Activated T-cell treated with anti-CD3 and anti-CD28 coated beads, Interleukin-2, amount 50 U/mL, for 4 hours (primary cell): ENCODE measurements at places on chromosomes 12 and 14.

GRCh38 chr14:95679998-95680735 lies 6.1 kb upstream of the TCL1B start:
- no peak for DNase-seq

- peak; percentile 77 for DNase-seq
Measured at GRCh38 chr12:31959161-31959700, at the start of gene RESF1. Gene RESF1 (plus strand): TSS chr12:31959415. CDS start chr12:31980956, 21,541 bp downstream.

GRCh38 chr12:99110868-99111267 lies 465.8 kb downstream of the APAF1 start:
- no peak for DNase-seq

DNA sequence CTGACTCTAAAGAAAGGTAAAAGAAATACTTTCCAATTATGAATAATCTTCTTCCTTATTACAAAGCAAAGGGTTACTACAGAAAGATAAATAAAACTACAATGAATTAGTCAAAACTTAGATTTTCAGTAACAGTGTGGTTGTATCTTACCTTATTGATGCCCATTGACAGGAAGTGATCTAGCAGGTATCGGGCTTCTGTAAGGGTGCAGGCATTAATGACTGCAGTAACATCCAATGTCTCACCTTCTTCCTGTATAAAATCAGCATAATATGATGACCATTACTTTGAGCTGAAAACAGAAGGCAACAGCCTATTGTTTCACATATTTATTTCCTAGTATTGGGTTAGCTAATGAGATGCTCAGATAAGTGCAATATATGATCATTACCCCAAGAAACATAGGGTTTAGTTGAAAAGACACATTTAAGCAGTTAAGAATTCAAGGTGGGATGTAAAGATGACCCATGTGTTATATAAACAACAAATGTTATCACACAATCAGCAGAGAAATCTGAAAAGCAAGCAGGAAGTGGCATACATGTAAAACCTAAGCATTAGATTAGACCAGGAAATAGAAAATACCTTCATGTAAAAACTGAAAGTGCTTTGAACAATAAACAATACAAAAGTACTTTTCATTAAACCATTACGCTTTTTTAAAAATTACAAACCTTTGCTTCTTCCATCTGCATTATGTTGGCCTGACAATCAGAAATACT lies 111.2 kb downstream of the KIF21A start:
- DNase-seq, result no peak

DNA sequence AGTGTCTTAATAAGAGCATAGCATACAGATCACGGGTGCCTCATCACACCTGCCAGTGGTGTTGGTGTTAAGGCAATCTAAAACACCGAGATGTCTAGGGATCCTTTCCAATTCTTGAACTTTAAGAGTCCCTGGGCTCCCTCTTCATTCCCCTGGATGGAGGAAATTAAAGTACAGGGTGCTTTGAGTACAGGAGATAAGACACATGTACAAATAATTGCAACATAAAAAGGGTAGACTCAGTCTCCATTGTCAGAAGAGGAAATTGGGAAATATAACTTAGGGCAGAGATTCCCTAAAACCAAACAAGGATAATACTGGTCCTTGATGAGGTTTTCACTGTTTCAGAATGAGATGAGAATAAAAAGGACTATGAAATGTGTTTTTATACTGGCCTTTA lies 34.9 kb downstream of the SCFD1 start:
- no peak for DNase-seq

- DNase-seq, result no peak
Measured at GRCh38 chr14:105138551-105139111, 29.9 kb downstream of the JAG2 start.

DNA sequence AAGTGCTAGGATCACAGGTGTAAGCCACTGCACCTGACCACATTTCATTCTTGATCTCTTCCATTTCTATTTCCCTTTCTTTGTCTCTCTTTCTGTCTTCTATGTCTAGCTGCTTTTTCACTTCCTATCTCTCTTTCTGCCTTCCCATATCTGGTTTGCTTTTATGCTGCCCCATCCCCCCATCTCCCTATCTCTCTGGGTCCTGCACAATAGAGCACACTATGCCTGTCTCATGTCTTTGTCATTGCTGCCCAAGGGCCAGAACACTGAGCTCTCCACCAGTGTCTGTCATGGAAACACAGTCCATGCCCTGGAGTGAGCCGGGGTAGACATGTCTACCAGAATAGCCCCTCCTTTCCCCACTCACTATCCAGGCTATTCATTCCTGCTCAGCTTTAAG lies 12.3 kb upstream of the RARG start:
- DNase-seq, result no peak

DNA sequence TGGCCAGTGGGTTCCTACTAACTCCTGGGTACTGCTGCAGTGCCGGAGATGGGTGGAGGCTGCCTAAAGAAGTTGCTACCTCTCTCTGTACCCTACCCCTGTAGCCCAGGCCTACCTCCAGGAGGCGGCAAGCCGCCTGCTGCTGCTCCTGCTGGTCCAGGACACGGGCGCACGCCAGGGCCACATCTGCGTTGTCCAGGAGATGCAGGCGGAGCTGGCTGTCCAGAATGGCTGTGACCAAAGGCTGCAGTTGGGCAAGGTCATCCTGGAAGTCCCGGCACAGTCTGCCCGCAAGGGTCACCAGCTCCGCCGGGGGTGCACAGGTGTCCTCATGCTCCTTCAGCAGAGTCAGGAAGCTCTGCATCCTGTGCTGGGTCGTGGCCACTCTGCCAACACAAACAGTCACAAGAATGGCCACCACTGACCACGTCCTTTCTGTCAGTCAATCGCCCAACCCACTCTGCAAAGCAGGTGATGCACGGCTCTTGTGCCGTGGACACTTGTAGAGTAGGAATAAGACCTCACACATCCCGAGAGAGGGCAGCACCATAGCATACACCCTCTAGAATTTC lies 1.6 kb downstream of the ANHX start:
- no peak for DNase-seq

DNA sequence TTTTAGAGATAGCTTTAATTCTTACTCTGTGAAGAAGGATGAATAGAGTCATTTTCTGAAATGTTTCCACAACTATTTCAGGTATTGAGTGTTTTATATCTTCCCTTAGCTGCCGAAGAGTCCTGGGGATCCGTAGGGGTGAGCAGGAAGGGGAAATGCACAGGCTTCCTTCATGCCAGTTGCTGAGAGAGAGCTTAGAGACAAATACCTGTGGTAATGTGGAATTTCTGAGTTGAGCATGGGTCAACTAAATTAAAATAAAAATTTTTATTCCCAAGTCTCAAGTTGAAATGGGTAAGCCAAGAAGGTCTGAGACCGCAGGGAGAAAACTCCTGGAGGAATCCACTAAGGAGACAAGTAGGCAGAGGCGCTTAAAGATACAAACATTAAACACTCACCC lies 185.7 kb downstream of the DAD1 start:
- DNase-seq, result no peak

DNA sequence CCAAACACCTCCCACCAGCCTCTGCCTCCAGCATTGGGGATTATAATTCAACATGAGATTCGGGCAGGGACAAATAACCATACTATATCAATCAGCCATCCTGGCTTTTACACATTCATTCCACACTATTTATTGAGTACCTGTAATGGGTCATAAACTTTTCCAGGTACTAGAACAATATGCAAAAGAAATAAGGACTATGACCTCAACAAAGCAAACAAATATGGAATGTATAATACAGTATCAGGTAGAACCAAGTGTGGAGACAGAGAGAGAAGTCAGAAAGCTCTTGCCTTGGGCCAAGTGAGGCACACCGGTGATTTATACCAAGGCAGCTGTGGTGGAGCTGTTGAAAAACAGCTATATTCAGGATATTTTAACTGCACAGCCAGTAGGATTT lies 116.3 kb downstream of the TSPAN8 start:
- no peak for DNase-seq

GRCh38 chr14:93137864-93138263 lies 22.1 kb upstream of the ITPK1 start:
- DNase-seq, result no peak

DNA sequence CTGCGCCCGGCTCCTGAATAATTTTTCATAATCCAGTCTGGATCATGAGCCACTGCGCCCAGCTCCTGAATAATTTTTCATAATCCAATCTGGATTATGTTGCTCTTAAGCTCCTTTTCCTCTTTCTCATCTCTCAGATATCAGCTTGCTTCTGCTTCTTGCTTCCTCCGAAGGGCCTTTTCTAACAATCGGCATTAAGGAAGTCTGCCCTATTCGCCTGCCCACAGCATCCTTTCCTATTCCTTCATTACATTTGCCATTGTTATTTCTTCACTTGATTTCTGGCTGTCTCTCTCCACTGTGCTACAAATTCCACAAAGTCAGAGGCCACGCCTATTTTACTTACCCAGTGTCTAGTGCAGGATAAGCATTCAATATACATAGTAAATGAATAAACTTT lies 83.5 kb downstream of the TTC7B start:
- no peak for DNase-seq

DNA sequence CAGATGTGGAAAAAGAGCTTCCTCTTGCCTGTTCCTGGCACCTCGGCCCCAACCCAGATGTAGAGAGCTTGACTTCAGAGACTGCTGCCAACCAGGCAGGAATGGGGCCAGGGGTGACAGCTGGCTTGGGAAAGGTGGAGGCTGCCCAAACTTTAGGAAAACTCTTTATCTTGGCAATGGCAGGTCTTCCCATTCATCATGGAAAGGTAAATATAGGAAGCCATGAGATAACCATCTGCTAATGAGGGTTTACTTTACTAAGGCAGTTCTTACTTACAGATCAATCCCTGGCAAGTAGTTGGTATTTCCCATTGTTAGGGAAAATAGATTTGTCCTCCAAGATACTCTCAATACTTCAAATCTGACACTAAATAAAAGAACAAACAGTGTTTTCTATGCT lies 143.1 kb upstream of the NUDT4 start:
- no peak for DNase-seq

DNA sequence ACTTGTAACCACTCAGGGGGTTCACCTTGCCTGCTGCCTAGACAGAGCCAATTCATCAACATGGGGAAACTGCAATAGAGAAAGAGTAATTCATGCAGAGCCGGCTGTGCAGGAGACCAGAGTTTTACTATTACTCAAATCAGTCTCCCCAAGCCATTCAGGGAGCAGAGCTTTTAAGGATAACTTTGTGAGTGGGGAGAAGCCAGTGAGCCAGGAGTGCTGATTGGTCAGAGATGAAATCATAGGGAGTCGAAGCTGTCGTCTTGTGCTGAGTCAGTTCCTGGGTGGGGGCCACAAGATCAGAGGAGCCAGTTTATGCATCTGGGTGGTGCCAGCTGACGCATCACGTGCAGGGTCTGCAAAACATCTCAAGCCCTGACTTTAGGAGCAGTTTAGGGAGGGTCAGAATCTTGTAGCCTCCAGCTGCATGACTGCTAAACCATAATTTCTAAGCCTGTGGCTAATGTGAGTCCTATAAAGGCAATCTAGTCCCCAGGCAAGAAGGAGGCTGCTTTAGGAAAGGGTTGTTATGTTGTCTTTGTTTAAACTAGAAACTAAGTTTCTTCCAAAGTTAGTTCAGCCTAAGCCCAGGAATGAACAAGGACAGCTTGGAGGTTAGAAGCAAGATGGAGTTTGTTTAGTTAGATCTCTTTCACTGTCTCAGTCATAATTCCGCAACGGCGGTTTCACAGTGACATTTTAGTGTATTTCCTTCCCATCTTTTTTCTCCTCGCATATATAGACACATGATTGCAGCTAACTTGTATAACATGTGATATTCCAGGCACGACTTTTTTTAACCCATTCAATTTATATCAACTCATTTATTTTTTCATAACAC lies 68.9 kb upstream of the NCOR2 start:
- peak; percentile 40 for DNase-seq

DNA sequence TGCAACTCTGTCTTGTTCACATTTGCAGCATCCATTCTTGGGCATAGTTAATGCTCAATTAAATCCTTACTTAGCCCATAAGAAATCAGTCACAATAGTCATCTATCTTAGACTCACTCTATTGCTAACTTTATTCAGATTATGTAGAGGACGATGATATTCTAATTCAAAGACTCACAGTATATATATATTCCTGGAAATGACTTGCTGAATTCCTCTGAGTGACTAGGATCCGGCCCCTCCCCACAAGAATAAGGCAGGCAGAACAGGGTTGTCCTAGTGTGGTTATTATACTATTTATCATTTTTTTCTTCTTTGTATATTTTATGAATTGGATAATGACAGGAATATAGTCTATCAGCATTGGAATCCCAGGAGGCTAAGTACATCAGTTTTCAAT lies 275.1 kb downstream of the TMTC2 start:
- DNase-seq, result no peak

- DNase-seq, result no peak
Measured at GRCh38 chr12:45853550-45853949, 124.0 kb downstream of the ARID2 start.

GRCh38 chr12:51867796-51868428 lies 19.4 kb upstream of the FIGNL2 start:
- no peak for DNase-seq

- no peak for DNase-seq
Measured at GRCh38 chr12:115638733-115639647, 638.5 kb downstream of the MED13L start.

DNA sequence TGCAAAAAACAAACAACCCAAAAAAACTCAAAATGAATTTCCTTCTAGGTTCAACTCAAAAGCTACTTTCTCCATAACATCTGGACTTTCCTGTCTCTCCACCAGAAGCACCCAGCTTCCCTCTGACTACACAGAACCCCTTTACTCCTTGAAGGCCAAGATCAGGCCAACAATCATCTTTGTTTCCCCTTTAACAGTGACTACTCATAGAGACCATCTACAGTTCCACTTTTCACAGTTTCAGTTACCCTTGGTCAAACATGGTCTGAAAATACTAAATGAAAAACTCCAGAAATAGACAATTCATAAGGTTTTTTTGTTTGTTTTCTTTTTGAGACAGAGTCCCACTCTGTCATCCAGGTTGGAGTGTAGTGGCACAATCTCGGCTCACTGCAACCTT lies 11.8 kb downstream of the GCH1 start:
- DNase-seq, result no peak

- DNase-seq, result no peak
Measured at GRCh38 chr14:71289536-71289935, 382.3 kb downstream of the PCNX1 start.

- DNase-seq, result no peak
Measured at GRCh38 chr14:49286257-49286983, 299.8 kb downstream of the RPS29 start.

DNA sequence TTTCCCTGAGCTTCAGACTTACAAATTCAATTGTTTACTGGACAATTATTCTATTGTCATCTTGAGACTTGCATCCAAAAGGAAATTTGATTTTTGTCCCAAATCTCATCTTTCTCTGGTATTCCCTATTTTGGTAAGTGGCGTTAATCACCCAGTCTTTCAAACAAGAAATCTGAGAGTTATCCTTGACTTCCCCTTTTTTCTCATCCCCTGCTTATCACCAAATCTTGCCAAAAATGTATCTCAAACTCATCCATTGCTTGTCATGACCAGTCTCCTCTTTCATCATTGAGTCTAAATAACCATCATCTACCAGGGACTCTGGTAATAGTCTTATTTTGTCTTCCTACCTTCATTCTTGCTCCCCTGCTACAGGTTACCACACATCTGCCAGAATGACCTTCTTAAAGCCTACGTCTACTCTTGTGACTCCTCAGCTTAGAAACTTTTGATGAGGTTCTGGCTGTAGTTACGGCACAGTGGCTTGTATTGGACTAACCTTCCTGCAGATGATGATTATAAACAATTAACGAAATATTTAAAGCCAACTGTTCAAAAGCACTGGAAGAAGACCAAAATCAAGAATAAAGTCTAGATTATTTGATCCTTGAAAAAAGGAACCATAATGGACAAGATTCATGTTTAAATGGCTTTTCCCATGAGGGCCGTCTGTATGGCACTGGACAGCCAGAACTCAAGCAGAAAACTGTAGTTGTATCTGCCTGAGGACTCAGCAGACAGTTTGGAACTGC lies 9.0 kb upstream of the ANO2 start:
- no peak for DNase-seq

GRCh38 chr12:18262514-18262913 lies 1.2 kb downstream of the PIK3C2G start:
- DNase-seq, result no peak
